ENCODE measurements at places on chromosomes 7 and 10.
A peak's percentile ranks its signal among the peaks of the same experiment; 100 is the strongest.

DNA sequence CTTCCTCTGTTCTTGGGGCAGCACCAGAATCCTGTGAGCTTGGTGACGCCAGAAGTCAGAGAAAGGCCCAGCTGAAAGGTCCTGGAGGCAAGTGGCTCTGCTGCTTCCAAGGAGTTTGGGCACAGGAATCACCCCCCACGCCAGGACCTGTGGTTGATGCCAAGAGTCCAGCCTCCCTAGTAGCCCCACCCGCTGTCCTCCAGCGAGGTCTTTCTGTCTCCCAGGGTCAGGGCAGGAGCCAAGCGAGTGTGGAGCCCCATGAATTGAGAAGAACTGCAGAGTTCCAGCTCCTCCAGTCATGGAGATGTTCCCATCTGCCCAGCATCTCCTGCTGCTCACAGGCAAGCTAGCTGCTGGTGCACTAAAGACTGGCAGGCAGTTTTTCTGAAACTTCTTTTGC lies 631.7 kb upstream of the MGMT start:
- DNase-seq = no peak
- H3K36me3 ChIP-seq = no peaks in the 10 kb centered on the region
- H3K4me1 ChIP-seq = no peaks in the 10 kb centered on the region
- H3K27me3 ChIP-seq = no peaks in the 10 kb centered on the region
- H3K27ac ChIP-seq = no peak overlapping the region
- no peak overlapping the region for H3K4me3 ChIP-seq

DNA sequence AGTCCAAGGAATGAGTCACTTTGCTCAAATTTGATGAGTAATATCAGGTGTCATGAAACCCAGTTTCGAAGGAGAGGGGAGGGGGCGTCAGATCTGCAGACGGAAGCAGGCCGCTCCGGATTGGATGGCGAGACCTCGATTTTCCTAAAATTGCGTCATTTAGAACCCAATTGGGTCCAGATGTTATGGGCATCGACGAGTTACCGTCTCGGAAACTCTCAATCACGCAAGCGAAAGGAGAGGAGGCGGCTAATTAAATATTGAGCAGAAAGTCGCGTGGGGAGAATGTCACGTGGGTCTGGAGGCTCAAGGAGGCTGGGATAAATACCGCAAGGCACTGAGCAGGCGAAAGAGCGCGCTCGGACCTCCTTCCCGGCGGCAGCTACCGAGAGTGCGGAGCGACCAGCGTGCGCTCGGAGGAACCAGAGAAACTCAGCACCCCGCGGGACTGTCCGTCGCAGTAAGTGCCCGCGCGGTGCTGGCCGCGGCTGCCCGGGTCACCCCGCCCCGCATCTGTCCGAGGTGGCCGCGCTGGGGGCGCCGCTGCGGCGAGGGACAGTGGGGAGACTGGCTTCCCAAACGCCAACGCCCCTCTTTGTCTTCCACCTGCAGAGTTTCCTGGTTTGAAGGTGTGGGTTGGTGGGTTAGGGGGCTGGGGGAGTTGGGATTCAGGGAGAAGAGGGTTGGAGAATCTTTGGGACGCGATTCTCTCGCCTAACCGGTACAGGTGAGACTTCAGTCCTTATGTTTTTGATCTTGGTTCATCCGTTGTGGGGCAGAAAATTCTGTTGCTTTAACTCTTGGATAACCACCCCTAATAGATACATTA lies at the start of gene TAC1:
TSS of gene TAC1 (plus strand) at position 351 of the 829 bp plus-strand sequence. CDS start 527 bp downstream, outside the sequence.
- H3K27ac ChIP-seq = no peak within 1 kb of the TSS
- peaks cover 64% of the 10 kb centered on the region for H3K27me3 ChIP-seq
- peaks cover 4% of the 10 kb centered on the region for H3K36me3 ChIP-seq
- peaks cover 23% of the 10 kb centered on the region for H3K4me1 ChIP-seq
- no peak for DNase-seq

DNA sequence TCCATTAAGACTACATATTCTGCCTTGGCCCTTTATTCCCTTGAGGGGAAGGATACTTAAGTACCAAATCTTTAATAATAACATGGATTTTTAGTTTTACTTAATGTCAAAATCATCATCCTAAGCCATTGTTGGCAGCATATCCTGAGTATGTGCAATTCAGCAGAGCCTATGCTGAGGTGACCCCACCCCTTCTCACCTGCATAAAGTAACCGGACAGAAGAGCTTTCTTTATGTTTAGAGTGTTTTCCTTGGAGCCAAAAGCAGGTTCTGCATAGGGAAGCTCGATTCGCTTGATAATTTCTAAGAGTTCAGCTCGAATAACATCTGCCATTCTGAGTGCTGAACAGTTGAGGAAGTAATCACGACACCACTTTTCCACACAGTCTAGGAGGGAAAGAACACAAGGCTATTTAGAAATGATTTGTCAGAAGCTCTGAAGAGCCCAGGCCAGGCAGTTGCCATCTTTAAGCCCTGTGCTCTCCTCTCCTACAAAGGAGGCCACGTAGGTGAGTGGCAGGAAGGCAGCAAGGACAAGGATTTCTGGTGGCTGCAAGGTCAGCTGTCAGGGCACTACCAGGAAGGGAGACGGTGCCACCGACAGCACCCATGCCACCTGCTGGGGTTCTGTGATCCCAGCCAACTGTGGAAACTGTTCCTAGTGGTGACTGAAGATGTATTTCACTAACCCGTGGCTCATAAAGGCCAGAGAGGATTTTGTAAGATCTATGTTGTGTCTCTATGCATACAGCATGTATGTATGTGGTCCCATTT lies 15.6 kb downstream of the BCCIP start:
- H3K4me1 ChIP-seq = no peaks in the 10 kb centered on the region
- no peaks in the 10 kb centered on the region for H3K27me3 ChIP-seq
- peaks cover 11% of the 10 kb centered on the region for H3K36me3 ChIP-seq
- no peak for DNase-seq

- DNase-seq = no peak
- no peak overlapping the region for H3K27ac ChIP-seq
- no peaks in the 10 kb centered on the region for H3K36me3 ChIP-seq
- no peaks in the 10 kb centered on the region for H3K4me1 ChIP-seq
- no peaks in the 10 kb centered on the region for H3K27me3 ChIP-seq
Measured at GRCh38 chr10:34029455-34029854, 695.0 kb upstream of the NRP1 start.

GRCh38 chr10:31456468-31456867 lies 137.5 kb downstream of the ZEB1 start:
- DNase-seq = no peak
- H3K4me3 ChIP-seq = no peak overlapping the region
- H3K27ac ChIP-seq = no peak overlapping the region
- peaks cover 8% of the 10 kb centered on the region for H3K4me1 ChIP-seq
- peaks cover 5% of the 10 kb centered on the region for H3K36me3 ChIP-seq

DNA sequence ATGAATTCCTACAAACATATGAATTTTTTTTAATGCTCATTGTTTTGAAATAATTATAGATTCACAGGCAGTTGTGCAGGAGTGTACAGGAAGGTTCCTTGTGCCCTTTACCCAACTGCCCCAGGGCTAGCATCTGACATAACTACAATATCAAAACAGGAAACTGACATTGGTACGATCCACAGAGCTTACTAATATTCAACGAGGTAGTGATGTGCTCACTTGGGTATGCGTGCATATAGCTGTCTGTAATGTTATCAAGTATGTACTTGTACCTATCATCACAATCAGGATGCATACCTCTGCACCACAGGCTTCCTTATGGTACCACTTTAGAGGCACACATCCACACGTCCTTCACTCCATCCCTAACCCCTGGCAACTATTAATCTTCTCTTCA lies 68.3 kb downstream of the BMS1 start:
- no peaks in the 10 kb centered on the region for H3K4me1 ChIP-seq
- no peaks in the 10 kb centered on the region for H3K36me3 ChIP-seq
- H3K4me3 ChIP-seq = no peak overlapping the region
- peaks cover 8% of the 10 kb centered on the region for H3K27me3 ChIP-seq

- H3K36me3 ChIP-seq = no peaks in the 10 kb centered on the region
- no peak overlapping the region for H3K27ac ChIP-seq
Measured at GRCh38 chr10:22849077-22849805, 78.6 kb upstream of the ARMC3 start.

DNA sequence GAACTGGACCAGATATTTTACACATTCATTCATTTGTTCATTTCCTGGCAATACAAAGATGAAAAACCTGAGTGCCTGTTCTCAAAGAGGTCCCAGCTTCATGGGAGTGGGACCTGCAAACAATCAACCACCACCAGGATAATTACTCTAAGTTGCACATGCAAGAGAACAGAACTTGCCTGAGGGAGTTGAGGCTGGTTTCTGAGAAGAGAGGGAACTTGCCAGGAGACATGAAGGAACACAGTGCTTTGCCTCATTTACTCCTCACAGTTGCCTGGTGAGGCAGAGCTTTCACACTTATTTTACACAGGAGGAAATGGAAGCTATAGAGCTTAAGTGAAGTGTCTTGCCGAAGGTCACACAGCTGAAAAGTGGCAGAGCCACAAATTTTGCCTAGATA lies 170.1 kb downstream of the SORCS3 start:
- H3K4me3 ChIP-seq = no peak overlapping the region
- no peaks in the 10 kb centered on the region for H3K36me3 ChIP-seq
- H3K27me3 ChIP-seq = no peaks in the 10 kb centered on the region
- no peaks in the 10 kb centered on the region for H3K4me1 ChIP-seq
- H3K27ac ChIP-seq = no peak overlapping the region

- peaks cover 4% of the 10 kb centered on the region for H3K27me3 ChIP-seq
- H3K36me3 ChIP-seq = no peaks in the 10 kb centered on the region
- H3K4me3 ChIP-seq = no peak overlapping the region
- peak; percentile 79 for DNase-seq
- no peak overlapping the region for H3K27ac ChIP-seq
Measured at GRCh38 chr10:78657163-78657861, 411.5 kb upstream of the ZMIZ1 start.
